ENCODE measurements at places on chromosomes 2 and 18.

DNA sequence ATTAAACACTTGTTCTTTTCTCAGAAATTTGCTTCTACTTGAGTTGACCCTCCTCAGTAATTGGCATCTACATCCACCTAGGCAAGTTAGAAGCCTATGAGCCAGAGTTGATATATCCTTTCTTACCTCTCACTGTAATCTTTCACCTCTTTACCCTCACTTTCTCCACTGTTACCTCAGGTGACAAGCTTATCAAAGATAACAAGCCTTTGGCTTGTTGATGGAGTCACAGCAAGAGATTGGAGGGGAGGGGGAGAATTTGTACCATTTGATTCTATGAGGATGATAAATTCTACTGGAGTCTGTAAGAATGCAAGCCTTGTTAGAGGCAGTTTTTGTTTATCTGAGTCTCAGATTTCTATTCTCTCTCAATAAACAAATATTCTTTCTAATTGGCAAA is 171.0 kb upstream of the CAVIN2 start:
- DNase-seq: no peak

DNA sequence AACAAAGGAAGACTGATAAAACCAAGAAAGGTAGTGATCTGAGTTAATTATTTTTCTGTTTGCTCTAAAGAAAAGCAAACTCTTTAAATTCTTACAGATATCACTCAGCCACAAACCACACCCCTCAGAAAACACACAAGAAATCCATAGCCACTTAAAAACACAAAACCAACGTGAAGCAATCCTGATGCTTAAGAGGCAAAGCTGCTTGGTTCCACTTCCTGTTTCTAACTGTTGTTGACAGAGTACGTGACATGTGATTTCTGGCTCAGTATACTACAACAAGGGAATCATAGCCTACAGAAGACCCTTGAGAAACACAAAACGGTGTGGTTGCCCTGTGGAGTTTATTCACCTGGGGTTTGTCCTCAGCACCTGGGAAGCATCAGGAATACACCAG is 240.9 kb upstream of the APCDD1 start:
- no peak for DNase-seq

DNA sequence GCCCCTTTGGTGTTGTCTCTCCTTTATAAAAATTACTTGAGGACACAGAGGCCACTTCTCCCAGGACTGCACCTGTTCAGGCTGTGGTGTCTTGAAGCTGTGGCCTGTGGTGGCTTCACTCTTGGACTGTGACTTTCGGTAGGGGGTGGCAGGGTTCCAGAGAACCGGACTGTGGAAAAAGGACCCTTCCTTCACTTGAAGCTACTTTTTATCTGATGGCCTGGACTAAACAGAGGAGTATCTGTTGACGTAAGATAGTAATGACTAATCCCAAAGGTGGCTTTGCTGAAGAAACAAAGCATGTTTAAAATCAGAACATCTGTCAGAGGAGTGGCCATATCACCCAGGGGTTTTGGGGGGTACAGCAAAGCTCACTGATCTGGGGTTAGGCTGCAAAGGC is 60.8 kb downstream of the CENPO start:
- DNase-seq: no peak

DNA sequence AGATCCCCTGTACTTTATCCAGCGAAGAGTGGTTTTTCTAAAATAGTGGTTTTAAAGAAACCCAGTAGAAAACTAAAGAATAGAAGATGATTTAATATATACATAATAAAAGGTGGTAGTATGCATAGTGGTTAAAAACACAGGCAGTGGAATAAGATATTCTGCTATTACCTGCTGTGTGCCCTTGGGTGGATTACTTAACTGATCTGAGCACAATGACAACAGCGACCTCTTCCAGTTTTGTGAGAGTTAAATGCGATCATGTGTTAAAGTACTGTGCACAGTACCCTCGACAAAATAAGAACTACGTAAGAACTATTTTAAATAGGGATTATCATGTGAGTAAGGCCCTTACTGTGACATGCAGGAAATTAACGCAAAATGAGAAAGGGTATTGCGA is 30.0 kb upstream of the CHMP1B start:
- no peak for DNase-seq

DNA sequence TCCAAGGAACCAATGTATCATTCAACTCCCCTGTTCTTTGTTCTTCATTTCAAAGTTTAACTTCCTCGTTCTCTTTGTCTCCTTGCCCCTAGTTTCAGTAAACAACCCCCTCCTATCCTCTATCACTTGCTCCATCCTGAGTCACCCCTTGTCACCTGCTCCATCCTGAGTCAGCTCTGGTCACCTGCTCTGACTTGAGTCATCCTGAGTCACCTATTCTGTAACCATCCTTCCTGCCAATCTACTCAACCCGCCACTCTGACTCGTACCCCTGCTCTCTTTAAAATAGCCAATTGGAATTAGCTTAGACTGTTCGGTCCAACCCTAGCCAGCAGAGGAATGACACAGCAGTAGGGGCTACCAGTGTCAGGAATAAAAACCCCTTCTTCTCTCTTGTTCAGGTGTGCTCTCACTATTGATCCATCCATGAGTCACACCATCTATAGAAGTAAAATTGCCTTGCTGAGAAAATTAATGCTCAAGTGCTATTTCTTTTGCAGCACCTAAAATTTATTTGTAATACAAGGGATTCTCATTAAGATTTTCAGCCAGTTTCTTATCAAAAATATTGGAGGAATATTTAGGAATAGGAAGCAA is 326.8 kb downstream of the AKAIN1 start:
- no peak for DNase-seq

- no peak for DNase-seq
These were observed 96.6 kb upstream of the NRP2 start for GRCh38 chr2:205585449-205586383.

- no peak for DNase-seq
These were observed 1281.6 kb upstream of the TMEFF2 start for GRCh38 chr2:193476171-193476800.

DNA sequence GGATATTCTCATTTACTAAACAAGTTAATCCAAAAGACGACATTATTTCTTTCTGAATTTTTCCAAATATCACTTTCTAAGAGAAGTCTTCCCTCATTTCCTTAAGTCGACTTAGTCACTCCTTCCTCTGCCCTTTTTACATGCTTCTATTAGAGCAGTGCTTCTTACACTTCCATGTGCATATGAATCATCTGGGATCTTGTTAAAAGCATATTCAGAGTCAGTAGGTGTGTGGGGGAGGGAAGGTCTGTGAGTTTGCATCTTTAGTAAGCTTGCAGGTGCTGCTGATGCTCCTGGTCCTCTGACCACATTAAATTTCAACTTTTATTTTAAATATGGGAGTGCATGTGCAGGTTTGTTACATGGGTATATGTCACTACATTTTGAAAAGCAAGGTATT is 582.6 kb downstream of the NRXN1 start:
- DNase-seq: no peak

DNA sequence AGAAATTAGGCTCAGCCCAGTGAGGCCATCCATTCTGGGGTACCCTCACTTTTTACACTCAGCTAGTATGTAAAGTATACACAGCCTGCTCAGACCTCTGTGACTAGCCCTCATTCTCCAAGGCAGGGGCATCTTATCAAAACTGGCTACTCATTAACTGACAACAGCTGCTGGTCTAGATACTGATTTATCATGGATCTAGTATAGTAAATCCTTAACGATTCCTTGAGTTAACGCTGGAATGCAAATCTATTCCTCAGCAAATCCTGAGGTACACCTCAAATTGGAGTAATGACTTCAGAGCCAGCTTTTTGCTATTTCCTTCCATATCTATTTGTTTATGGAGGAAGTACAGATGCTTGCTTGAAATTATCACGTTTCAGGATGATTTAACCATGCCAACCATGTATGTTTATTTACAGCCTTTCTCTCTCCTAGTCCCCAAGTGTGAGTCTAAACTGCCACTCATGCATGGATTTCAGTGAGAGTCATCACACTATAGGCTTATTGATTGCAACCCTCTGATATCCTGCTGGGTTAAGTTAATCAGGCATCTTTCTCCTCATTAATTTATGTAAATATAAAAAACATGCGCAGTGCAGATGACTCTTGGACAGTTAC is 70.2 kb upstream of the DOK6 start:
- DNase-seq: no peak

DNA sequence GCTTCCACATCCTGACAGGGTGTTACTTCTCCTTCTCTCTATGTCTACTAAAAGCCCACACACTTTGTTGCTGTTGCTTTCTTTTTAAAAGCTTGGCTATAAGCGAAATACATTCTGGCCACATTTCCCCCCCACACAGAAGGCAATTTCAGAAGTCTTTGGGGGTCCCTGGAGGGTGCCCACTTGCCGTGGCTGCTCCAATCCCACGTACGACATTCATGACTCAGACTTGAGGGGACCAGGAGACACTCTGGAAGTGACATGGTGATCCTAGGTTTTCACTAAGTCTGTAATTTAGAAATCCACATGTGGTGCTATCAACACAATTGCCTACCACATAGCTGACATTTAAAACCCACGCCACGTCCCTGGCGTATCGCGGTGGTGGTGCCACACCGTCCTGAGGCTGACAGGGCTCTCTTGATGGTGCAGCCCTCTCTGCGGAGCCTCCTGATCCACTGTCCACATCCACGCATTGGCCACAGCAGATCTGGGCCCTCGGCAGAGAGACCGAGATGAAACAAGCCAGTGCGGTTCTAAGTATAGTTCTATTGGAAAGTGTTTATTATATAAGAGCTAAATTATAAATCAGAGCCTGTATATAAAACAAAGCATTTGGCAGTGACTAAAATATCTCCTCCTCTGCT is 42.4 kb downstream of the CYP27C1 start:
- DNase-seq: no peak

- DNase-seq: no peak
These were observed 49.0 kb upstream of the TMEM18 start for GRCh38 chr2:726169-726568.
